ENCODE measurements at places on chromosomes 5 and 9.

GRCh38 chr9:87213948-87214347 lies 266.6 kb upstream of the GAS1 start:
- DNase-seq, result no peak

DNA sequence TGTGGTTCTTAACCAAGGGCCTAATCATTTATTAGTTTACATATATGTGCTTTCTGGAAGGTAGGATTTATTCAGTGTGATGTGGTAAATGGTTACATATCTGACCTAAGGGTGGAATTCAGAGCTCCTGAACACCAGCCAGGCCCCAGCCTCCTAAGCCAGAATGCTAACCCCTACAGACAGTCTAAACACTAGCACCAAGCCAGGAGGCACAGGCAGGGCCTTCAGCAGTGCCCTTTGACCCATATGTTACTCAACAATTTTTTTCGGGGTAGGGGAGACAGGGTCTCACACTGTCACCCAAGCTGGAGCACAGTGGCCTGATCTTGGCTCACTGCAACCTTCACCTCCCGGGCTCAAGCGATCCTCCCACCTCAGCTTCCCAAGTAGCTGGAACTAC lies 40.3 kb downstream of the PRKACG start:
- no peak for DNase-seq

GRCh38 chr5:174737330-174737729 lies 12.9 kb downstream of the MSX2 start:
- no peak for DNase-seq

GRCh38 chr9:89886281-89886700 lies 281.5 kb downstream of the GADD45G start:
- DNase-seq, result no peak

GRCh38 chr5:119406551-119407110 lies 45.7 kb upstream of the HSD17B4 start:
- no peak for DNase-seq

- DNase-seq, result no peak
Measured at GRCh38 chr9:70465904-70466303, 51.4 kb upstream of the KLF9 start.

DNA sequence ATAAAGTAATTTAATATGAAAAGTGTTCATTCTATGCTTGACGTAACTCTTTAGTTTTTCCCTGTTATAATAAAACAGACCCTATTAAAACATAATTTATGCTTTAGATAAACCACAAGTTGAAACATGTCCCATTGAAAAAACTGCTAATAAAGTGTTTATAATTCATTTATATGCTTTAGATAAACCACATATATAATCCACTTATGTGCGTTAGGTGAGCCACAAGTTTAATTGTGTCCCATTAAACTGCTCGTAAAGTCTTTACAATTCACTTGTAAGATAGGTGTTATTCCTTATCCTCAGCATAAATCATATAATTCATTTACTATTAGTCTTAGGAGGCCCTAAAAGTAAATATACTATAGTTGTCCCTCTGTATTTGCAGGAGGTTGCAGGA lies 3.6 kb downstream of the NIPSNAP3B start:
- DNase-seq, result no peak

- no peak for DNase-seq
Measured at GRCh38 chr5:73322437-73323076, 126.0 kb downstream of the FOXD1 start.

DNA sequence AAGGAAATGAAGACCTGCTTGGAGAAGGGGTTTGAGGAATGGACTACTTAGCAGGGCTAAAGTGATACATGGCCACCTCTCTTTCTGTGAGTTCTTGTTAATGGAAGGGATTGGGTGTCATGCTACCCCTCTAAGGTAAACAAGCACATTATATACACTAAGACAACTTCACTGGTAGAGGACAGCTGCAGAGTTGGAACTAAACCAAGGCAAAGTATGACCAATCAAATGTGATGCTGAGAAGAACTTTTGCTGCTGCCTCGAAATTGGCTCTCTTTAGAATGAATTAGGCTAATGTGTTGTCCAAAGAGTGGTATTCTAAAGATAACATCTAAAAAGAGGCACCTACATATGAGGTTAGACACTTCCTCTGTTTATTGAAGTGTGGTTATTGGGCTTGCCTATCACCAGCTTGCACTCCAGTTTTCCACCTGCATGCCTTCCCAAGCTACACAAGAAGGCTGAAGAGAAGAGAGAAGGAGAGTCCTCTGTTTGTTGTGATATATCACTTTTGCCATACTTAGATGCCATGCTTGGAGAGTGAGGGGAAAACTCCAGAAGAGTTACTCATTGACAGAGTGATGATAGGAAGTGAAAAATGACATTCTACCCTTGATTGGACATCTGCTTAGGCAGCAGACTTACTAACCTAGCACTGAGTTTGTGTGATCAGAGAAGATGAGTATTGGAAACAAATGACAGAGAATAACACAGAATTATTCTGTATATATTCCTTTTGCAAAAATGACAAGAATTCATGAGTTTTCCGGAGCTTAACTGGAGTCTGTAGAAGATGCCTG lies 536.1 kb downstream of the ZNF608 start:
- DNase-seq, result no peak

GRCh38 chr5:149886692-149887470 lies 57.7 kb downstream of the PDE6A start:
- no peak for DNase-seq

- no peak for DNase-seq
Measured at GRCh38 chr5:177087398-177088005, 787 bp downstream of the FGFR4 start.

DNA sequence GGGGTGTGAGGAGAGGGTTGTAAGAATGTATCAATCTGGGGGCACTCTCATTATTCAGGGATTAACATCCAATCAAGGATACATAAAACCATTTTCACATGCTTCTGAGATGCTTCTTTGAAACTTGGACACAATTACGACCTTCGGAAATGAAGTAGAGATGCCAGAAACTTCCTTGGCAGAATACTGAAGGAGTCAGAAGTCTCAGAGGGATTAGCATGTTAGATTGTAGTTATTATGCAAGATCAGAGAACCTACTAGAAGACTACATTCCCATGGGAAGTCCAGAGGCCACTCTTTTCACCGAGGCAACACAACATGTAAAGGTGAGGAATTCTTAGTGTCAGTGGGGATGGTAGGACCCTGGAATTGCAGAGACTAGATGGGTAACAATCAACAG lies 5.1 kb upstream of the SLC22A4 start:
- DNase-seq, result no peak

DNA sequence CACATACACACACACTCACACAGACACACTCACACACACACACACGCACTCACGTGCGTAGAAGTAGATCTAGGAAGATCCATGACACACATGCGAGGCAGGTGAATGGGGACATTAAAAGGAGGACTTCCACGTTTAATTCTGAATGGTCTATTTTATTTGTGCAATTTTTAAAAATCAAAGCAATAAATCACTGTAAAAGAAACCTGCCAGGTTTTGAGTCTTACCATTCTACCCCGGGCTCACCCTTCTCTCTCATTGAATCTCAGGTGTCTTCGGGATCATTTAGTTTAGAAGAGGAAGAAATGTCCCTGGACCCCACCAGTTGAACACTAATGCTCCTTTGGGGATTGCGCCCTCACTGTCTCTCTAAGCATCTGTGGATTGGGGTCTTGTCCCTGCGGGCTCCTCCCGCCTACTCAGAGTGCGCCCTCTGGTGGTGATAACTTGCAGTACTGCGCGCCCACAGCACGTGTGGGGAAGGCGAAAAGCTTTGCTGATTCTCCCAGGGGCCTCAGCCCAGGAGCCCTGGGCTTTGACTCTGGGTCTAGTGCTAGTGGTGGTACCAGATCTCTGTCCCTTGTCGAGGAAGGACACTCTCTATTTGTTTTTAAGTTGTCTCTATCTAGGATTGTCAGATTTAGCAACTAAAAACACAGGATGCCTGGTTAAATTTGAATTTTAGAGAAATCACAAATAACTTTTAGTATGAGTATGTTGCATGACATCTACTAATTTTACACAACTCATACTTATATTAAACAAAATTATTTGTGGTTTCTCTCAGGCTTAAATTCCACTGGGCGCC lies 34.8 kb downstream of the BOD1 start:
- DNase-seq, result peak; percentile 83

- DNase-seq, result no peak
Measured at GRCh38 chr5:17005107-17005828, 69.2 kb upstream of the MYO10 start.

DNA sequence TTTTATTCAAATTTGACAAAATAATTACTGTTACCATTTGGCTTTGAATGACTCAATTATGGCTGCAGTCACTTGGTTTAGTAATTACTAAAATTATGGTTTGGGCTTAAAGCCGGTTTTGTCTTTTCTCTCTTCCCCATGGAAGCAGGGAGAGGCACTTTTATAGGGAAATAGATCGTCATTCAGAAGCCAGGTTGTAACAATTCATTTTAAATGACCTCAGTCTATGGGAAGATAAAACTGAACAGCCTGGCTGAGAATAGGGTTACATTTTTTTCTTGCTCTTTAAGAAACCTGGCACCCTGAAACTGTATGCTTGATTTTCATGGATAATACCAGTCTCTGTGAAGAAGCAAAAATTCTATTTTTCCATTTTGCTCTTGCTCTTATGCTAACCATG lies 169.8 kb downstream of the SMC2 start:
- DNase-seq, result no peak

- DNase-seq, result no peak
Measured at GRCh38 chr5:114319821-114320220, 42.0 kb upstream of the KCNN2 start.

GRCh38 chr5:170907758-170908157 lies 45.9 kb downstream of the RANBP17 start:
- DNase-seq, result no peak

DNA sequence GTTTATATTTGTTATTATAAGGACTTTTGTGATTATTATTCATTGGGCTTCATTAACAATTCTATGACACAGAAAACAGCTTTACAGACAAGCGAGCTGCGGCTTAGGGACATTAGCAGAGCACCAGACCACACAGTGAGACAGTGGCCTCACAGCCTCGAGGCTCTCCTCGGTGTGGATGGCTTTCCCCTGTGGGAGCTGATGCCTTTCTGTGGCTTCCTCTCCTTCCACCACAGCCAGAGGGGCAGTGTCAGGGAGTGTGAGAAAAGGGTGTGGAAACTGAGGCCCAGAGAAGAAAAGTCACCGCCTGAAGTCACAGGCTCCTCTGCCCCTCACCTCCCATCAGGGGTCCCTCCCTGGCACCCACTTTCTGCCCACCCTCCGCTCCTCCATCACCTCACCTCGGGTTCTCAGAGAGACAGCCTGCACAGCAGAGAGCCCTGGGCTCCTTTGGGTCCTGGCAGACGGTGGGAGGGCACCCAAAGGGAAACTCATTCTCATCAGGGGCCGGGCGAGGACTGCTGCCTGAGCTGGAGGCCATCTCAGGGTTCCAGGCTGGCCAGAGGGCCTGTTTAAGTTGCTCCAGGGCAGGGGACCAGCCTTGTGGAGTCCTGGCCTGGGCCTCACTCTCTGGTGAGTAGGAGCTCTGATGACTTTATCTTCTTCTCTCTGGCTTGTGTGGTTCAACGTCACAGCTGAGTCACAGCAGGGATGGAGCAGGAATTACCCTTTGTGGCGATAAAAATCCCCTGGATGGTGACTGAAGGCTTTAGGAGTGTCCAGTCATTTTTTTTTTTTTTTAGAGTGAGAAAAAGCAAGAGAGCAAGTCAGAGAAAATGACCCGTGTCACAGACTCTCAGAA lies 830 bp downstream of the TRAF1 start:
- no peak for DNase-seq

DNA sequence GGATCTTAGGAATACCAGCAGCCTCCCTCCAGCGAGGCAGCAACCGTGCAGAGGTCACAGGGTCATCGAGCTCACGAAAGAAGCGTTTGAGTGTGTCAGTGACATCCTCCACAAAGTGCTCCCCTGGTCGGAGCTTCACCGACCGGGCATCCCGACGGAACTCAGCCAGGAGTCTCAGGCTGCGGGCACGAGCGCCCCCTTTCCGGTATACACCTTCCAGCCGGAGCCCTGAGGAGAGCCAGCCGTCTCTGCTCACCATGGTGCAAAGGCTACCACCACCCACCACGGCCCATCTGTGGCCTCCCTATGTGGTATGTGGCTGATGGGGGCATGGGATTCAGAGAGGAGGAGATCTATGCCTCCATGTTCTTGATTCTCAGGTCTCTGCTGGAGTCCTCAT lies 10.8 kb upstream of the FCHSD1 start:
- peak; percentile 63 for DNase-seq

DNA sequence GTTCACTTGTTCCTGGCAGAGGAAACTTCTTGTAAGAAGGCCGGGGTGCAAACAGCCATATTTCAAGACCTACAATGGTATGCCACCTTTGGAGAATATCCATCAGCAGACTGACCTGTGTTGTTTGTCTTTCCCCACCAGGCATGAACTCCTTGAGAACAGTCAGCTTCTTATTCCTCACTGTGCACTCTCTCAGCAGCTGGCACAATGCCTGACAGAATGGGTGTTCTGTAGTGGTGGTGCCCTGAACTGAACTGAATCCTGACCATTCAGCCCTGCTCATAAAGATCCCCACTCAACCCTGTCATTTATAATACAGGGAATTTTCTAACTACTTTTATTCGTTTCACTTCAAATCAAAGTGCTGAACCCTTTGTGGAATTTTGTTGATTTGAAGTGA lies 206.9 kb downstream of the COX7C start:
- no peak for DNase-seq

GRCh38 chr5:116482394-116482793 lies 92.2 kb downstream of the SEMA6A start:
- no peak for DNase-seq

DNA sequence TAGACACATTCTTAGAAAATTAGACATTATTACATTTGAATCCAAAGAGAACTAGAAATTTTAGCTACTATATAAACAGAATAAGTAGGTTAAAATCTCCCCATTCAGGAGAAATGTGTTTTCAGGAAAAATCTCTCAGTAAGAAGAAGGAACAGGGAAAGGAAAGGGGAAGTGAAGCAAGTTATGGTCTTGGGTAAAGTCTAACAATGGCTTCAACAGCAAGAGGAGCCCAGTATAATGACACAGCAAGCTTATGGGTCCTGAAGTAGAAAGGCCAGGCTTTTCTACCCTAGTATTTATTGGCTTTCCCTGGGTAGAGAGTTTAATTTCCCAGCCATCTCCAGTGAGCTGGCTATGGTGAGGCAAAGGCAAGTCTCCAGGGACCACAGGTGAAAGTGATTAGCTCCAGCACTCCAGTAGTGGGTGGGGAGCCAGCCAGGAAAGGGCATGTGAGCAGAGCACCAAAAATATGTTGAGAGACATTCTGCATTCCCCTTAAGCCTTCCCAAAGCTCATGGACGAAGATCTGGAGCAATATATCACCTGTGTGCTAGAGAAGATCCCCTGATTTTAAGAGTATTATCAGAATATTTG lies 981.7 kb downstream of the NR2F1-AS1 start:
- no peak for DNase-seq
